ENCODE measurements at places on chromosomes 12 and 14.
A peak's percentile ranks its signal among the peaks of the same experiment; 100 is the strongest.

- peak; percentile 94 for DNase-seq
Observed at GRCh38 chr12:26523708-26524150, 309.3 kb downstream of the ITPR2 start.

GRCh38 chr12:121383601-121384021 lies 16.3 kb upstream of the RNF34 start:
- no peak for DNase-seq

DNA sequence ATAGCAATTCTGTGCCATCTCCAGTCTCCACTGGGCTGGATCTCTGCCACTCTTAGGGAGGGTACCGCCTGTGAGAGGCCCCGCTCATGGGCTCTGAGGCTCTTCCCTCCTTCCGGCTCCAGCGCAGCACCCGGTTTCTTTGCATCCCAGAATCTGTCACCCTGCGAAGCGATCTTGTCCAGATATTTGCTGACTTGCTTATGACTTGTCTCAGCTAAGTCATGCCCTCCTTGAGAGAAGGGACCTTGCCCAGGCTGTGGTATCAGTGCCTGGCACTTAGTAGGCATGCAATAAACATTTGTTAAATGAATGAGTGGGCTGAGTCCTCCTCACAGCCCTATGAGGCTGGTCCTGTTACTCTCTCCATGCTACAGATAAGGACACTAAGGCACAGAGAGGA lies 13.4 kb downstream of the KRT80 start:
- no peak for DNase-seq

DNA sequence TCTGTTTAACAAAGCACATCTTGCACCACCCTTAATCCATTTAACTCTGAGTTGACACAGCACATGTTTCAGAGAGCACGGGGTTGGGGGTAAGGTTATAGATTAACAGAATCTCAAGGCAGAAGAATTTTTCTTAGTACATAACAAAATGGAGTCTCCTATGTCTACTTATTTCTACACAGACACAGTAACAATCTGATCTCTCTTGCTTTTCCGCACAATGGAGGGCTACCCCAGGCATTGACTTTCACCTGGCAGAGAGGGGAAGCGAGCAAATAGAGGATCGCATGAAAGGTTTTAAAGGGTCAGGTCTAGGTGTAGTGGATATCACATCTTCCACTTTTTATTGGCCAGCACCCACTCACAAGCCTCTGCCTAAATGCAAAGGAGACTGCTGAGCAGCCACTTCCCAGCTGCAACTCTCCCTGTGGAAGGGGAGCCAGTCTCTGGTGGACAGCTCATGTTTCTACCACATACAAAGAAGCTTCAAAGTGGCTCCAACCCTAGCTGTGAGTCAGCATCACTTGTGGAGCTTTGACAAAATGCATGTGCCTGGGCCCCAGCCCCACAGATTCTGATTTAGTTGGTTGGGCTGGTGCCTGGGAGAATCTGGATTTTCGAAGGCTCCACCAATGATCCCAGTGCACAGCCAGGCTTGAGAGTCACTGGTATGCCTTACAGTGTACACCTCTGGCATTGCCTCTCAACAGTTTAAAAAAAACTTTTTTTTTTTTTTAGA lies 7.2 kb upstream of the FNTB start:
- DNase-seq: no peak

DNA sequence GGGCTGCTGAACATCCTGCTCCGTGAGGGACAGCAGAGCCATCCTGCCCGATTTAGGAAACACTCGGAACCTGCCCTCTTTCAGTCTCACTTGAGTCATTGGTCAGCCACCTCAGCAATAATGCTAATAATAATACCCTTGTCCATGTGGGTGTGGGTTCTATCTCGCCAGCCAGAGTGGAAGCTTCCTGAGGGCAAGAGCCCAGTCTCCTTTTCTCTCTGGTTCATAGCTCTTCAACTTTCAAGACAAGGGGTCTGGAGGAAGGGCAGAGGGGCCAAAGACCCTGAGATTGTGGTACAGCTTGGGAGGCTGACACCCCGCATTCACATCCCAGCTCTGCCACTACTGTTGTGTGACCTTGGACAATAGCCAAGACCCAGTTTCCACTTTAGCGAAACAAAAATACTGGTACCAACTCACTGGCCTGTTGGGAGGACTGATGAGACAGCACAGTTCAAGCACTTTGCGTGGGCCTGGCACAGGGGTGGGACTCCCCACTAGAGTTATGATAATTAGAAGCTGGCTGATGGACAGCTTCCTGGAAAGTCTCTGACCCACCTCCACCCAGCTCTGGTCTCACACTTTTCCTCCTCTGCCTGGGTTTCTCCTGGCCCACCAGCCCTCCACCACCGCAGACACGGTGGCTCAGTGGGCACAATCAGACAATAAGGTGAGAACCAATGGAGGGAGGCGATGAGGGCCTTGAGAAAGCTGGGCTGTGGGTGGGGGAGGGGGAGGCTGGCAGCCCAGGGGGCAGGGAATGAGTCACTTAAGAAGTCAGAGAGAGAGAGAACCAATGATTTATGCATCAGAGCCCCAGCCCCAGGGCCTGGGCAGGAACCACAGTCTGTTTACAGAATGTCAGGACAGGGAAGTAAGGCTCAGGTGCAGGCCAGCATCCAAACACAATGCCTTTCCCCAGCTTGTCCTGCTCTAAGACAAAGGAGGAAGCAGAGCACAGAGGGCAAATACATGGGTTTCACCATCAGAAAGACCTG lies 9.6 kb downstream of the FAIM2 start:
- peak; percentile 46 for DNase-seq

GRCh38 chr14:86510491-86510890 lies 980.5 kb downstream of the FLRT2 start:
- peak; percentile 54 for DNase-seq

GRCh38 chr12:117850048-117850447 lies 118.7 kb downstream of the KSR2 start:
- no peak for DNase-seq

- DNase-seq: no peak
Observed at GRCh38 chr14:65840786-65841185, 428.3 kb downstream of the FUT8 start.

DNA sequence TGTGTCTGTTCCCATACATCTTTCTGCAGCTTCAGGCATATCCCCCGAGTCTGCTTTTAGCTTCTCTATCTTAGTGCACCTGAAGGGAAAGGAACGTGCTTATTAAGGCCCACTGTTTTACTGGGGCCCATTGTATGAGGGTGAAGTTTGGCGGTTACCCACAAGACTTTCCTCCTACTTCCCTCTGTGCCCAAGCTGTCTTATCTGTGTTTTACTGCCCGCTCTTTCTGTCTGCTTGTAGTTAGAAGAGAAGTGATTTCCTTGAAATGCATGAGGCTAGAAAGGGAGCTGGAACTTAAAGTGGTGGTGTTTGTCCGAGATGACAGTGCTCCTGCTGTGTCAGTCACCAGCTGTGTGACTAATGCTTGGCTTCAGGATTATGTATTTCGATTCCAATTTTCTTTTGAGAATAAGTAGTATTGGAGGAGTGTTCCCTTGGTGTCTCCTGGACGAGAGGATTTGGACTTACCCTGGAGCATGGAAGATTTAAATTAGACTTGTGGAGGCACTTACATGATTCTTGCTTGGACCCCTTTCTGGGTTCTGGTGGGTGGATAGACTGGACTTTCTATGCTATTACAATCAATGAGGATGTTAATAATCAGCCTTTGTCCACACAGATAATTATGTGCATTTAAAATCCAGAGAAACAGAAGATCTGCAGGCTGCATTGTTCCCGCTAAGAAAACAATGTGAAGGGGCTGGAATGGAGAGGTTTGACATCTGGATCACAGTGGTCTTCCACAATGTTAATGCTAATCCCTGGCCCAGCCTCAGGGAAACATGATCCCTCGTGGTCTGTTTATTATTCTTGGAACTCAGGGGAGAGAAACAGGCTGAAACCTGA lies 13.9 kb upstream of the KRT86 start:
- DNase-seq: no peak

- DNase-seq: no peak
Observed at GRCh38 chr12:44519931-44520330, 356.2 kb downstream of the NELL2 start.

DNA sequence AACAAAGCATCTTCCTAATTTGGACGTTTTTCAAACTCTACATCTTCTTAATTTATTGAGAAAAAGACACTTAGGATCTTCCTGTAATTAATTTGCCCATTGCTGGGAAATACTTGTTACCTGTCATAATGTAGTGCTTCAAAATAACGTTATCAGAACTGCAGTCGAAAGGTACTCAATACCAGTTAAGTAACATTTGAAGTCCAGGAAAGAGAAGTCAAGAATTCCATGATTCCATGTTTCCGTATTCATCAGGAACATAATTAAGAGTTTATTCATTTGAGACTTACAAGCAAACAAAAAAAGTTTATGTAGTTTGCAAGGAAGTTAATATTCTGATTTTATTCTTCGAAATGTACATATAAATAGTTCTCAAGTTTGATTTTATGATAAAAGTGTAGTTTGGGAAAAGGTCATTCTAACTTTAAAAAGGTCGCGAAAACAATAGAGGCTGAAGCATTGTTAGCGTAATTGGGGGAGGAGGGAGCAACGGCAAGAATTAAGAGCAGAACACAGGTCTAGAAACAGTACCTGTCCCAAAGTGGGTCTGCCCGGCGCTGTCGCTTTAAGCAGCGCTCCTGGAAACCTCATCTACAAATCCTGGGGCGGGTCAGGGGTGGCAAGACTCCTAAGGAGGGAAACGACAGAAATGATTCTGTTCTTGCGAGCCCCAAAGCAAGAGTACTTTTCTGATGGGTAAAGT lies 1.2 kb upstream of the KCNMB4 start:
- no peak for DNase-seq

GRCh38 chr12:116609319-116610114 lies 50.3 kb downstream of the MAP1LC3B2 start:
- no peak for DNase-seq
